ENCODE measurements at places on chromosomes 2 and 18. TPM values are rescaled to one million over a fixed set of nuclear protein-coding genes. Genes with fewer than 3 reads are reported as not detected.

EVX2 gene
- not detected for total RNA-seq

GPR39 gene
- not detected for total RNA-seq

DNAJC5G gene
- 1.9 TPM for total RNA-seq

SERPINB12 gene
- total RNA-seq: not detected

CPO gene
- total RNA-seq: 0.73 TPM

FIGN gene
- total RNA-seq: 16.7 TPM

TMEM247 gene
- not detected for total RNA-seq

DSC2 gene
- total RNA-seq: 26.0 TPM

HOXD3 gene
- 0.30 TPM for total RNA-seq

MYO5B gene
- total RNA-seq: 0.89 TPM

COL4A4 gene
- 13.6 TPM for total RNA-seq

CIB4 gene
- not detected for total RNA-seq

LIMS3 gene
- 5.3 TPM for total RNA-seq

CCNT2 gene
- 16.5 TPM for total RNA-seq

RNU2-63P gene
- total RNA-seq: not detected

GLI2 gene
- total RNA-seq: 2.2 TPM

CTAGE1 gene
- not detected for total RNA-seq

DUSP19 gene
- 12.1 TPM for total RNA-seq

CERKL gene
- total RNA-seq: not detected

SERPINB3 gene
- not detected for total RNA-seq

SP5 gene
- total RNA-seq: 0.19 TPM

STARD6 gene
- total RNA-seq: not detected

ANKRD53 gene
- 0.54 TPM for total RNA-seq

UGT1A8 gene
- total RNA-seq: not detected

NGEF gene
- 0.51 TPM for total RNA-seq

RGPD3 gene
- total RNA-seq: 0.16 TPM

CIDEA gene
- total RNA-seq: 1.7 TPM

HRH4 gene
- 0.19 TPM for total RNA-seq

PRKCE gene
- 17.8 TPM for total RNA-seq

SPIRE1 gene
- total RNA-seq: 43.7 TPM

NAT8 gene
- total RNA-seq: not detected

KLHL41 gene
- total RNA-seq: 159 TPM

KLHL14 gene
- not detected for total RNA-seq

LIMS1 gene
- 84.3 TPM for total RNA-seq

AKAIN1 gene
- total RNA-seq: not detected

PPM1G gene
- 35.6 TPM for total RNA-seq

ABHD1 gene
- 2.4 TPM for total RNA-seq

CD8B gene
- 0.30 TPM for total RNA-seq

EMILIN1 gene
- total RNA-seq: 25.8 TPM

GAD1 gene
- not detected for total RNA-seq

SERPINB5 gene
- not detected for total RNA-seq

HOXD12 gene
- not detected for total RNA-seq

ALK gene
- total RNA-seq: 0.08 TPM

WNT10A gene
- not detected for total RNA-seq

DSC3 gene
- 0.08 TPM for total RNA-seq

MROH2A gene
- total RNA-seq: not detected
